ENCODE measurements at places on chromosomes 12 and 14. TPM values are rescaled to one million over a fixed set of nuclear protein-coding genes. Genes with fewer than 3 reads are reported as not detected.

DNA sequence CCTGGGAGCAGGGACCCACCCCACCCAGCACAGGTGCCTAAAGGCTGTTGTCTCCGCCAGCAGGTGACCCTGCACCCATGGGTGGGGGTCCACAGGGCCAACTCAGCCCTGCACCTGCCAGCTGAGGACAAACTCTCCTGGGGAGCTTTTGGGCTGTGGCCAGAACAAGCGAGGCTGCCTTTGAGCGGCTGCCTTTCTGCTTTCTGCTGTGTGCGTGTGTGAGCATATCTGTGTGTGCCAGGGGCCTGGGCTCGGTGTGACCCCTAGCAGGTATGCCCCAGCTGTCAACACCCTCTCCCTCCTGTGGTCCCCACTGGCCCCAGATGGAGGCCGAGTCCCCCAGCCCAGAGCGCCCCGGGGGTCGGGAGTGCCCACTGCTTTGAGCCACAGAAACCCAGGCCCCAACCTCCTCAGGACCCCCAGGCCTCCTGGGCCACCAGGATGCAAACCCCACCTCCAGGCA, 25.9 kb upstream of the GPR132 start:
- H3K4me3 ChIP-seq, result no peak overlapping the region
- no peak overlapping the region for H3K27ac ChIP-seq
- no peak for DNase-seq
- H3K4me1 ChIP-seq, result peaks cover 32% of the 10 kb centered on the region
- H3K27me3 ChIP-seq, result no peaks in the 10 kb centered on the region

DNA sequence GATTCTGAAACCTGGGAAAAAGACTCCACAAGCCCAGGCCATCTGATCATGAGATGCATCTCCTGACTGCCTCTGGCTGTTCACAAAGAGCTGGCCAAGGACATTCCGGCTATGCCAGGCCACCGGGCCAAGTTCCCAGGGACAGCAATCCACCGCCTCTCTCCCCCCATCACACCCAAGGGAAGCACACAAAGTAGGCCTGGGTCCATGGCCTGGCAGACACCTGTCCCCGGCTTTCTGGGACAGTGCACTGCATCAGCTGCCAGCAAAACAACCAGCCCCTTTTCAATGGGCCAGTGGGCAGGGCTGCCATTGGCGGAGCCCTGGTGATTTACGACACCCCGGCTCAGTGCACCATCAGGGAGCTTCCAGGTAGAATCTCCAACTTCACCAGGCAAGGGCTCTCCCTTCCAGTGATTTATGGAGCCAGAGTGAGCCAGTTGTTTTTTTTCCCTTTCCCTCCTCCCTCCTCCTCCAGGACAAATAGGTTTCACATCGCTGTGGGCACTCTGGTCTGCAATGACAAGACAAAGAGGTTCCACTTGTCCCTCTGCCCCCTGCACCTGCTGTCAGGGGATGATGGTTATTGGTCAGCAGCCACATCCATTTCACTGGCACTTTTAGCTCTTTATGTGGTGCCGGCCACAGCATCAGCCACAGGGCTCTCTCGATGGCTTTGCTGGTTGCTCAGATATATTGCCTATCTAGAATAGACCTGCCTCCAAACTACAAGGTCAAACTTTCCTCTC, 149.6 kb downstream of the SLC38A6 start:
- H3K4me1 ChIP-seq, result peaks cover 22% of the 10 kb centered on the region
- H3K27me3 ChIP-seq, result no peaks in the 10 kb centered on the region
- no peak for DNase-seq
- H3K36me3 ChIP-seq, result no peaks in the 10 kb centered on the region

GRCh38 chr14:54003064-54003463, 46.4 kb upstream of the BMP4 start:
- no peak overlapping the region for H3K4me3 ChIP-seq
- DNase-seq, result no peak
- H3K27ac ChIP-seq, result no peak overlapping the region
- no peaks in the 10 kb centered on the region for H3K4me1 ChIP-seq
- no peaks in the 10 kb centered on the region for H3K36me3 ChIP-seq
- H3K27me3 ChIP-seq, result no peaks in the 10 kb centered on the region

GRCh38 chr14:68122651-68123050, 303.1 kb downstream of the RAD51B start:
- no peak overlapping the region for H3K4me3 ChIP-seq
- H3K4me1 ChIP-seq, result no peaks in the 10 kb centered on the region
- H3K27ac ChIP-seq, result no peak overlapping the region
- DNase-seq, result no peak
- H3K36me3 ChIP-seq, result no peaks in the 10 kb centered on the region

DNA sequence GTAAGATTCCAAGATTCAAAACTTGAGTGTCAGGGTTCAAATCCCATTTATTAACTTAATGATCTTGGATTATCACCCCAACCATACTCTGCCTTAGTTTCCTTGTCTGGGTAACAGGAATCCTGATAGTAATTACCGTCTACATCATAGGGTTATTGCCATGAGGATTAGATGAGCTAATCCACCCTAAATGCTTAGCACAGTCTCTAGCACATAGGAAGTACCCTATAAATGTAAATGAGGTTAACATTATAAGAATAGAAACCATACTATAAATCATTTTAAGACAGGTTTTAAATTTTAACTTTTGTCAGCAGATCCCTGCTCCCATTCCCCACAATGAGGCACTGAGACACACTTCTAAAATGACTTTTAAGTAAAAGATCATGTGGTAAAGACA, 36.5 kb downstream of the DBX2 start:
- no peaks in the 10 kb centered on the region for H3K4me1 ChIP-seq
- H3K36me3 ChIP-seq, result no peaks in the 10 kb centered on the region
- H3K27ac ChIP-seq, result no peak overlapping the region
- no peak overlapping the region for H3K4me3 ChIP-seq

- H3K27ac ChIP-seq, result peak overlapping the region; percentile 50
- DNase-seq, result peak; percentile 33
- H3K27me3 ChIP-seq, result no peaks in the 10 kb centered on the region
- H3K4me3 ChIP-seq, result peak overlapping the region; percentile 70
- H3K4me1 ChIP-seq, result peaks cover 5% of the 10 kb centered on the region
- no peaks in the 10 kb centered on the region for H3K36me3 ChIP-seq
Measured at GRCh38 chr14:91946622-91947474, 646 bp downstream of the FBLN5 start.

DNA sequence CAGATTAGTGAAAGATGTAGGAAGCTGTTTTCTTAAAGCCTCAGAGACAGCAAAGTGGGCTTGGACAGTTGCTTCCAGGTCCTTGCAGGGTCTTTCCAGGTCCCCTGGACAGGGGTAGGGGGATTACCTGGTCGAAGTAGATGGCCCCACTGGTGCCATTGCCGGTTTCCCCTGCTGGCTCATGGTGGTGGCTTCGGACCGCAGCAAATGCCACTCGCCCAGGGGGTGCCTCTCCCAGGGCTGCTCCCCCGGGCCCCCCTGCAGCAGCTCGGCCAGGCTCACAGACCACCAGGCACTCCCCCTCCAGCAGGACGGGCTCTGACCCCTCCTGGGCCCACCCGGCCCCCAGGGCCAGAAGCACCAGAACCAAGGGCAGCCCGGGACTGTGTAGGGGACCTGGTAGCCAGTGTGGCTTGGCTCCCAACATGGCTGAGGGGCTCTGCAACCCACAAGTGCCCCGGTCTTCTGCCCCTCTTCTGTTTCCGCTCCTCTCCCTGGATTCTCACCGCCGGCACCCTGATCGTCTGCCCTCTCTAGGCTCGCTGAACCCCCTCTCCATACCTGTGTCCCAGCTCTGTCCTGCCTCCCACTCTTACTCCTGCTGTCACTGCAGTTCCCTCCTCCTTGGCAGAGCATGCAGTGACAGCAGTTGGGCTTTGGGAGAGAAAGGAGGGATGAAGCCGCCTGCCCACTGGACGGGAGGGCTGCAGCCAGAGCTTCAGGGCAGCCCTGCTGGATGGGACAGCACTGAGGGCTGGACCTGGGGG, 657 bp downstream of the CBLN3 start:
- peak overlapping the region; percentile 97 for H3K27ac ChIP-seq
- H3K27me3 ChIP-seq, result no peaks in the 10 kb centered on the region
- DNase-seq, result no peak
- peaks cover 13% of the 10 kb centered on the region for H3K36me3 ChIP-seq
- H3K4me3 ChIP-seq, result peak overlapping the region; percentile 94
- peaks cover 9% of the 10 kb centered on the region for H3K4me1 ChIP-seq

Gene SERPINA3
- total RNA-seq, result 7.2 TPM

Gene POTEG
- not detected for total RNA-seq

Gene MYH6
- total RNA-seq, result not detected

Gene SIX6
- not detected for total RNA-seq
